ENCODE measurements at places on chromosomes 1 and 21.

GRCh38 chr21:44874497-44875315, 1.2 kb upstream of the PTTG1IP start:
- DNase-seq = no peak

- DNase-seq = no peak
Measured at GRCh38 chr1:241857131-241857530, 9.1 kb downstream of the EXO1 start.

GRCh38 chr1:239662950-239663349, 276.6 kb downstream of the CHRM3 start:
- no peak for DNase-seq

- DNase-seq = no peak
Measured at GRCh38 chr1:106055855-106056254, 1000.6 kb upstream of the PRMT6 start.

DNA sequence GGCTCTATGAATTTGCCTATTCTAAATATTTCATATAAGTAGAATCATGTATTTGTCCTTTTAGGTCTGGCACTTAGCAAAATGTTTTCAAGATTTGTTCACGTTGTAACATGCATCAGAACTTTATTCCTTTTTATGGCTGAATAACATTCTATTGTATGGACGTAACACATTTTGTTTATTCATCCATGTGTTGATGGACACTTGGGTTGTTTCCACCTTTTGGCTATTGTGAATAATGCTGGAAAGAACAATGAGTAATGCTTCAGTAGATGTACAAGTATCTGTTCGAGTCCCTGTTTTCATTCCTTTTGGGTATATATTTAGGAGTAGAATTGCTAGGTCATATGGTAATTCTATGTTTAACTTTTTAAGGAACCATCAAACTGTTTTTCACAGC, 24.7 kb downstream of the SLC35A3 start:
- no peak for DNase-seq

DNA sequence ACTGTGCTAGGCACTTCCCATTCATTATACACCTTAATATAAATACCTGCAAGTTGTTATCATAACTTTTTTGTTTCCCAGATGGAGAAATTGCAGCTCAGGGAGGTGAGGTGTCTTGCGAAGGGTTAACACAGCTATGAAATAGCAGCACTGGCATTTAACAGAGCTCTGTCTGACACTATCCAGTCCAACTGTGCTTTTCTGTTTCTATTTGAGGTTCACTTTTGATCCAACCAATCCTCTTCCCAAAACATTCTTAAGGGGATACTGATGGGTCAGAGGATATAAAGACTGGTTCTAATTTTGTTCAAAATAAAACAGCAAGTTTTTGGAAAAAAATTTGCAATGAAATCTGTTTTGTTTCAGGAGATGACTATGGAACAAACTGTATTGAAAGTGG, 46.5 kb upstream of the C8B start:
- no peak for DNase-seq

- no peak for DNase-seq
Measured at GRCh38 chr1:60564916-60565750, 491.6 kb upstream of the C1orf87 start.

DNA sequence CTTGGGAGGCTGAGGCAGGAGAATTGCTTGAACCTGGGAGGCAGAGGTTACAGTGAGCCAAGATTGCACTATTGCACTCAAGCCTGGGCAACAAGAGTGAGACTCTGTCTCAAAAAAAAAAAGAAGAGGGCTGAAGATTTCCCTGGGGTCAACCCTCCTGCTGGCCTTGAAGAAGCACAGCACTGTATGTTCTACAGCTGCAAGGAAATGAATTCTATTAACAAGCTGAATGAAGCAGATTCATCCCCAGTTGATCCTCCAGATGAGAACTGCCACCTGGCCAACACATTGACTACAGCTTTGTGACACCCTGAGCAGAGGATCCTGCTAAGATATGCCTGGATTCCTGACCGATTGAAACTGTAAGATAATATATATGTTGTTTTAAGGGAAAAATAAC, 129.5 kb downstream of the ADSS2 start:
- DNase-seq = no peak

GRCh38 chr1:177239792-177240191, 69.0 kb downstream of the BRINP2 start:
- DNase-seq = no peak

DNA sequence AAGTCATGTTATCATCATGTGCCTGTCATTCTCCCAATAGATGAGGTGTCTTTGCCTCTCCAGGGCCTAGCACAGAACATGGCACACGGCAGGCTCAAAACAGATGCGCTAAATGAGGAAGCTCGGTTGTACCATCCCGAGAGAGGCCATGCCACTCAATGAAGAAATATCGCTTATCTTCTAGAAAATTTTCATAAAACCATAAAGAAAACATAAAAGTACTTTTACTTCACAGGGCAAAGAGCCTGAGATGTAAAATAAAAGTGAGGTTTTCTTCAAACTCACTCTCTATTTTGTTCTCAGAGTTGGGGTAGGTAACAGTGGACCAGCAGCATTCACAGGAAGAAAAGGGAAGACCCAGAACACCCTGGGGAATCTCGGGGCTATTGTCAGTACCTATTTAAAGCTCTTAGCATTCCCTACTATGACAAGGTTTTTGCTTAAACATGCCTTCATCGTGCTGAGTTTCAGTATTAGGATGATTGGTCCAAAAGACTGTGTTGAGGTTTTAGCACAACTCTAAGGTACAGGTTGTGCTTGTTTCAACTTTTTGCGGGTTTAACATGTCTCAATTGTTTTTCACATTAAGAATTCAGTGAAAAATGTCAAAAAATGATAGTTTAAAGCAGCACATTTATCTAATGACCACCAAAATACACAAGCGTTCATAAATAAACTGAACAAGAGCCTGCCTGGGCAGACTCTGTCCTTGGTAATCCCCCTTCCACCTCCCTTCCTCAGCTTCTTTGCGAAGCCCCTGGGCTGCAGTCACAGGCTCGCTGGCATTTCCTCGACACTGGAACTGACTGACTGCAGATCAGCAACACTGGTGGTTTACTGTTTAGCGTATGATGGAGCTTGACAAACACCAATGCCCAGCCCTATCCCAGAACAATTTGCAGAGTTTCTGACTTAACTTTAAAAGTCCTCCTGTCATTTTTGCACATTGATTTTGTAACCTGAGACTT, 55.6 kb downstream of the COQ8A start:
- no peak for DNase-seq

DNA sequence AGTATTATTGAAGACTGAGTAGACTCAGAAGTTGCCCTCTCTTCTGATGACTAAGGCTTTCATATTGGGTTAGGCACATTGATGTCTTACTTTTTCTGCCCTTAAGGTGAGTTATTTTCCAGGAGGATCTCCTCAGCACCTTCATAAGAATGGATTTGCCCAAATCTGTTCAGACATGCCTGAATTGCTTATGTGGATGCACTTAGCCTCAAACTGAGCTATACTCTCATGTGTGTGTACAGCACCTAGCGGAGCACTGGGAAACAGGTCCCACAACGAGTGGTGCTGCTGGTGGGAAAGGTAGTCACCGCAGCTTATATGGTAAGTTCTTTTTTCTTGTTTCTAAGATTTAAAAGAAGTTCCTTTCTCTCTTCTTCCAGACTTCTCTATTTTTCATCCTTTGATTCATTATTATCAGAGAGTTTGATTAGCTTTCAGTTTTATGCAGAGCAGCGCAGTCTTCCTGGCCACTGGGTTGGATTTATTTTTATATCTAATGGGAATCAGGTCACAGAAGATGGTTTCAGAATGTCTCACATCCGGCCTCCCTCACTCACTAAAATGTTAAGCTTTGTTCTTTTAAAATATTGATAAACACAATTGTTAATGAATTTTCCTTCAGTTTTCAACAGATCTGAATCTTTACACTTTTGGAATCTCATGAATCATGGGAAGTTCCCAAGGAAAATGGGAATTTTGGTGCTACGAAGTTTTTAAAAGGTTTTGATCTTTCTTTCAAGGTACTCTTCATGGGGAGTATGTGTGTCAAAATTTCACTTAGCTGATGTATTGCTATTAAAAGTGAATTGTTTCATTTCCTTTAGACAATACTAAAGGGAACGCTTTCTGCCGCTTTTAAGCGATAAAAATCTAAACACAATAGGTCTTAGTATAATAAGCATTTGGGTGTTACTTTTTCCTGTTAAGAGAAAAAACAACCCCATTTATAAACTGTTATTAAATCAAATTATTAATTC, 58.5 kb downstream of the EXTL2 start:
- DNase-seq = no peak

DNA sequence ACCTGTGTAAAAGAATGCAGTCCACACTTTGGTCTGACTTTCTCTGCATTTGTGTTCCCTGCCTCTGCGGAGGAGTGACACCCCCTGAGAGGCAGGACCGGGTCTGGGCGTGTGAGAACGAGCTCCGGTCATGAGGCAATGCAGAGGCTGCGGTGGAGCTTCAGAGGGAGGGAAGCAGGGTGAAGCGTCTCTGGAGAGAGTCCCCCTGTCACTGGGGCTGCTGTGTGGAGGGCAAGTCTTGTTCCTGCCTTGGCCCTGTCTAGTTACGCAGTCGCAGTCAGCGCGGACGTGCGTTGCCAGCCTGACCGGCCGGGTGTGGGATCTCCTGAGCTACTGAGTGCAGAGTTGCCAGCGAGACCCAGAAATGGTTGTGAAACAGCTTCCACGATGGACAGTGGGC, 48.5 kb downstream of the BACE2 start:
- DNase-seq = no peak

DNA sequence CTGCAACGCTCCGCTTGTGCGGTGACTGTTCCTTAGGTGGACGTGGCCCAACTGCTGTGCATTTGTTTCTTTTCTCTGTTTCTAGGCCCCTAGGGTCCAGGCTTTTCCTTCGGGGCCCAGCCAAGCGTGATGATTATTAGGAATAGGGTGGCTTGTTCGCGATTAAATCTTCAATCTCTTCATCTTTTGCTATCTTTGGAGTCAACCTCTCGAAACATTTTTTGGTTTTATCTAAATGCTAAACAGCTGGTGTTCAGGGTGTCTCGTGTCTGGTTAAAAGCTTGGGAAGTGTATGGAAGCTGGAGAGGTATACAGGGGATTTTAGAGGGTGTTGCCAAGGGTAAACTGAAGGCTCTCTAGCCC, 844 bp upstream of the PLD5 start:
- DNase-seq = no peak

DNA sequence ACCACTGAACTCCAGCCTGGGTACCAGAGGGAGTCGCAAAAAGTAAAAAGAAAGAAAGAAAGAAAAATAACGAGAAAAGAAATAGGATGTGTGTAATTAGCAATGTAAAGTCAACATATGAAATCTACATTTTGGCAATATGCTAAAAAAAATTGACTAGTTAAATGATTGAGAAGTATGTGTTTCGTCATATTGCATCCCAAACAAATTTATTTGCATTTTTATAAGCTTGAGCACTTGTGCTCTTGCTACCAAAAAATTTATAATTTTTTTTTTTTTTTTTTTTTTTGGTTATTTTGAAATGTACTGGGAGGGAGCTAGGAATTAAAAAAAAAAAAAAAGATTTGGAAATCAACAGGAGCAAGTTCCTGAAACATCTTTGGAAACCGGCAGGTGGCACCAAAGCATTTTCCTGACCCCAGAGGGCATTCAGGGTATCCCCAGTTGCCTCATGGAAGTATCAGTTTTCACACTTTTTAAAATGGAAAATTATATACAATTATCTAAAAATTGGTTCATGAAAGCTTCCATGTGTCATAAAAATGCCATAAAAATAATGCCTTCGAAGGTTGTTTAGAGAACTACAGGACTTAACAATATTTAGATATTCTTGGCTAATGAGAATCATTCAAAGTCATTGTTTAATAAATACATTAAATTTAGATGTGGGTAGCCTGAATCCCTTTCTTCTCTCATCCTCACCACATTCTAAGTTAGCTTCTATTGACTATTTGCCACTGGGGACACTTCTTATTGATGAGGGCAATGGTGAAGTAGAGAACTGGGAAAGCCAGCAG, 4.8 kb upstream of the HEATR1 start:
- DNase-seq = no peak

DNA sequence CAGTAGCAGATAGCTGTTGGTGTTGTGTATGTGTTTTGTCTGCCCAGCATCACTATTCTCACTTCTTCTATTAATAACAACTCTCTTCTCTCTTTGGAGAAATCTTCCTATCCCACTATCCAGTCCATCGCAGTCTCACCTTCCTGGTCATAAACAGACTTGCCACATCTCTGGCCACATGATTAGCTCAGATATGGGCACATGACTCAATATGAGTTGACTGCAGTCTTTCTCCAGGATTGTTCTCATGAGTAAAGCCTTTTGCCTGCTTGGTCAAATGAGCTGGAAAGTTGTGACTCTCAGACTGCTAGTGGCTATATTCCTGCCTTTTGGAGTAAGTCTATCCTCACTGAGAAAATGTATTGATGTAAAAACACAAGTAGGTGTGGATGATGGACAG, 32.9 kb upstream of the TADA1 start:
- DNase-seq = no peak

DNA sequence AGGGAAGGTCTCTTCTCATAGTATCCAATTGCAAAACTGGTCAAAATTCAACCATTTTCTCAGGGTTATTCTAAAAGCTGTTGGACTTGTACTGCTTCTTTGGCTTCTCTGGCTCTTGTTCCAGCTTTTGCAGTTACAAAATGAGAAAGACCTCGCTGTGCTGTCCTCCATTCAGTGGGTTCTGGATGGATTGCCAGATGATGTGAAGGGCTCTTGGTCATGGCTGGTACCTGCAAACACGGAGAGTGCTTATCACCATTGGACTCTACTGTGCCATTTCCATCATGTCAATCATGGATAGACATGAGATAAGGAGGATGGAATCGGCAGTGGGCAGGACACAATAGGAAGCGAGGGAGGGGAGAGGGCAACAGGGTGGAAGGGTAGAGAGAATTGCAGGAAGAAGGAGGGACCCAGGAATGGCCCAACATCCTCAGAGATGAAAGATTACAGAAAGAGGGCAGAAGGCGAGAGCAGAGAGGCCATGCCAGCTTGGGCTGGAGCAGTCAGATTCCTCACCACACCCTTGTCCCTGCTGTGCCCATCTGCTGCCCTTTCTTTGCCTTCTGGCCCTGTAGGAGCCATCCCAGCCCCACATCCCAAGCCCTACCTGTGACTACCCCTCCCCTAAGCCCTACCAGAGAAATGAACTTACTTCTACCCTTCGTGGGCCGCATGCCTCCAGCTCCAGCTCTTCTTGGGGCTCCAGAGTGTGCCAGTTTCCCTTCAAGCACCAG, 70.3 kb downstream of the HIVEP3 start:
- no peak for DNase-seq

- no peak for DNase-seq
Measured at GRCh38 chr1:25700144-25700523, 83.5 kb downstream of the MAN1C1 start.

GRCh38 chr1:60599574-60599973, 482.8 kb upstream of the NFIA start:
- DNase-seq = no peak

Measured in T-cell (primary cell).